ENCODE measurements at places on chromosomes 1 and 21. TPM values are rescaled to one million over a fixed set of nuclear protein-coding genes. Genes with fewer than 3 reads are reported as not detected.
A peak's percentile ranks its signal among the peaks of the same experiment; 100 is the strongest.

Gene CADM3
- 2.1 TPM for total RNA-seq

Gene ADAMTS5
- 3.9 TPM for total RNA-seq

Gene PIAS3
- 5.1 TPM for total RNA-seq

Gene NOS1AP
- 0.17 TPM for total RNA-seq

Gene MARK1
- total RNA-seq, result 2.1 TPM

Gene C1QC
- not detected for total RNA-seq

Gene DMAP1
- 23.6 TPM for total RNA-seq

Gene TGFBR3
- total RNA-seq, result 31.6 TPM

Gene COL24A1
- total RNA-seq, result 2.8 TPM

Gene TCHHL1
- total RNA-seq, result not detected

Gene OR2M3
- total RNA-seq, result not detected

Gene OR2G3
- total RNA-seq, result not detected

Gene CEP350
- 101 TPM for total RNA-seq

Gene SPRR4
- total RNA-seq, result not detected

Gene GIPC2
- 0.50 TPM for total RNA-seq

Gene ELK4
- total RNA-seq, result 11.0 TPM

Gene BTBD8
- 10.8 TPM for total RNA-seq

Gene FCRL1
- not detected for total RNA-seq

Gene TLR5
- total RNA-seq, result 0.77 TPM

- DNase-seq, result peak; percentile 52
Observed at GRCh38 chr1:96971849-96972602, 250.4 kb downstream of the PTBP2 start.

- DNase-seq, result peak; percentile 53
Observed at GRCh38 chr1:165928075-165928731, 100.8 kb downstream of the UCK2 start.

DNA sequence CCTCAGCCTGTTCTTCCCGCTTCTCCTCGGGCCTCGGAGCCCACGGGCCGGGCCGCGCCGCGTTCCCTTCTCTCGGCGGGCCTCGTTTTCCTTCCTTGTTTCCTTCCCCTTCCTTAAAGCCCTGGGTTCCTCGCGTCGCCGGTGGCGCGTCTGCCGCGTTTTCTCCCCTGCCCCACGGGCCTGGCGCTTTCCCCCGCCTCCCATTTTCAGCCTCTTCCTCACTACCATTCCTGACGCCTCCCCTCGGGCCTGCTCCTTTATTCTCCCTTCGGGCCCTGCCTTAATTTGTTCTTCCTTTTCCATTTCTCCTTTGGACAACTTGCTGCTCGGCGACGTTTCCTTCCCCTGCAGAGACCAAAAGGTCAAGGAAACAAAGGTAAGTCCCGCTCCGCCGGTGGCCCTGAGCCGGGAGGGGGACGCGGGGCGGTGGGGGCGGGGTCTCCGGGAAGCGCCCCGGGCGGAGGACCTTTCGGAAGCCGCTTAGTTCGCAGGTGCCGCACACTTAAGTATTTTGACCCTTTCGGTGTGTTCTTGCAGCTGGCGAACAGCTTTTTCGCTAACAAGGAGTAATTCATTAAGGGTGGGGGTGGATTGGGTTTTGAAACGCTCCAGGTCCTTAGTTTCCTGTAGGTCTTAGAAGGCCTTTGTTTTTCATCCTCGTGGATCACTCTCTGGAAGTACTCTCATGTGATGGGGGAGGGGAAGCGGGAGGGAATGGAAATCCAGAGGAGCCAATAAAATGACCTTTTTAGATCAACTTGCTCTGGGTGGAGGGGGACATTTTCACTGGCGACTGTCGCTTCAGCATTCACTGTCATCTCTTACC is 780 bp downstream of the YTHDF2 start:
- DNase-seq, result peak; percentile 55

- peak; percentile 18 for DNase-seq
Observed at GRCh38 chr1:179017383-179018326, 8.0 kb upstream of the FAM20B start.

DNA sequence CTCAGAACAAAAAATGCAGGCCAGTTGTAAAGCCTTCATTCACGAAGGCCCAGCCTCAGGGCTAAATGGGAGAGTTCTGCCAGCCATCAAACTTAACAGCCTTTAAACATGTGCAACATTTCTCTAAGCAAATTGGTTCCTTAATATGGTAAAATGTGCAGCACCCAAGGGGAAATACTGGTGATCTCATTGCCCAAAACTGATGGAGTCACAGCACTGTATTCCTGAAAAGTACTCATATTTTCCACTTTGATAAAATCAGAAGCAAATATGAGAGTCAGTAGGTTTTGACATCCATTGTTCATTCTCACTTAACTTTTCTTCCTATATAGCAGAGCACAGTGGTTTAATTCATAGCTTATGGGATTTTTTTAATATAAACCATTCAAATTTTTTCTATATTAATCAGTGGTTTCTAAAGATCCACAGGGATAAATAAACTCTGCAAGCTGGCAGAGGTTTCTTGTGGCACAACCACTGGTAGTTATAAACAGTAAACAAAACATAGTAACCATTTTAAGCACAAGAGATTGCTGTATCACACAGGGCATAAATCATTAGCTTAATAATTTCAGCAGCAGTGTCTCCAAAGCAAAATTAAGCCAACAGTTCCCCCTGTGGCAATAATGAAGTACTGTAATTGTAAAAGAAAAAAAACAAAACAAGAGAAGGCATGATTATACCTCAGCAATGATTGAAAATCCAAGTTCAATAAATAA is 106.9 kb upstream of the LYPLAL1 start:
- DNase-seq, result peak; percentile 84

GRCh38 chr1:211616231-211616964 is 37.4 kb upstream of the SLC30A1 start:
- peak; percentile 39 for DNase-seq

- no peak for DNase-seq
Observed at GRCh38 chr1:53376041-53376461, 48.2 kb upstream of the LRP8 start.

- no peak for DNase-seq
Observed at GRCh38 chr1:24043345-24044032, 63.4 kb upstream of the SRSF10 start.

DNA sequence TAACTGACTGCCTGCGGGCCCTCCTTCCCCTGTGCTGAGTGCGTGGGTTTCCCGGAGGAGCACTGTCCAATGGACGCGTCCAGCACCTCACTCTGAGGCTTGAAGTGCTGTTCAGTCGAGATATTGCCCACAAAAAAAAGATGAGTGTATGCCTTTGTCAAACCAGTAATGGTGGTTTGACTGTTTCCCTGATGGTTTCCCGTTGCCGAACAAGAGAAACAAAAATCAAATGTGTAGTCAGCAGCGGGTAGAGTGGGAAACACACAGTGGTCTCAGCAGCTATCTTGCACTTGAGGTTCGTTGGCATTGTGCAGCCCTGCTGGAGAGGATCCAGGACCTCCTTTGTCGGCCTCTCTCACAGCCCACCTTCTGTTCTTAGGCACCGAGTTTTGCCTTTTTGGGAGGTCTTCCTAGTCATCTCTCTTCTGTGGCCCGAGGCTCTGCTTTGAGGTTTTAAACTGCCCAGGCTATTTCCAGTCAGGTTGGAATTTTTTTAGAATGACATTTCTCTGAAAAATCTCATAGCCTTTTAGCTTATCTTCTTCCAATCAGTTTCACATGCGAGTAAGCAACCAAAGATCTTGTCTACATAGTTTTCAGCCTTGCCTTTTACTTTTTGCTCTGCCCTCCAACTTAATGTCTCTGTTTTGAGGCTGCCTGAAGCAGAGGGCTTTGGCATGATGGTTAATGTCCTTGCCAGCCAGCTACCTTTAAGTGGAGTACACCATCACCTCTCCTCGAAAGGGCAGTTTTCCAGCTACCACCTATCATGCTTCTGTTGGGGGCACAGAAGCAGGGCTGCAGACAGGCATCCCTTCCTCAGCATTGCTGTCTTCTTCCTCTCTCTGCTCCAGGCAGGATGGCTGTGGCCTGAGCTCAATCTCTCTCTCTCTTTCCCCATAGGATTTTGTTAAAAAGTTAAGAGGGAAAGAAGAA is 132.3 kb downstream of the URB2 start:
- DNase-seq, result peak; percentile 79

- DNase-seq, result no peak
Observed at GRCh38 chr1:31390071-31390470, 17.2 kb upstream of the FABP3 start.

- DNase-seq, result no peak
Observed at GRCh38 chr1:3014443-3015268, 6.6 kb upstream of the ACTRT2 start.

DNA sequence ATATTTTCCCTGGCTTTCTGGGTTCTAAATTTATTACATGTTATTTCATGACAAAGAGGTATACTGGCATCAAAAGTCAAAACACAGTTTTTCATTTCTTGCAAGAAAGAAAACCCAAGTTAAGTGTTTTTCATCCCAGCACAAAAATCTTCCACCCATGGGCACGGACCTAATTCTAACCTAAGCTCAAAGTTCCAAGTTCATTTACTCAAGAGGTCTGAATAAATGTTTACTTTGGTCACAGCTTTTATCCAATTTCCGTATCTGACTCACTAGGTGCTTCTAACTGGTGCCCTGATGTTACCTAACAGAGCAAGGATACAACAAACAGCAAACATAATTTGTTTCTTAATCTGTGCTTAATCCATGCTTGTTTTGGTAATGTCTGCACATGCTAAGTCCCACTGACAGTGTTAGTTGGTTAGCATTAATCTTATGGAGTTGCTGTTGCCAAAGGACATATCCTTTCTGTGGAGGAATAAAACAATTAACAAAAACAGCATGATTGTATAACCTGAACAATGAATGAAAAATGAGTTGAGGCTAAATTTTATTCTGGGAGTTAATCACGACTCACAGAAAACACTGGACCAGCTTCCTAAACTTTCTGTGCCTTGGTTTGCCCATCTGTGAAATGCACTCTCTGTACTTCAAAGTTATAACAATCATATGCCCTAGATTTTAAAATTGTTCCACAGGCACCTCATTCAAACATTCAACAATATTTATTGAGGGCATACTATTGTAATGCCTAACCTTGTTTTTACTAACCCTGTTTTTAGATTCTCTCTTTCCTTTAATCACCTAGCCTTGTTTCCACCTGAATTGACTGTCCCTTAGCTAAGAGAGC is 4.2 kb upstream of the CHD1L start:
- no peak for DNase-seq

- no peak for DNase-seq
Observed at GRCh38 chr1:18541046-18541795, 60.5 kb downstream of the KLHDC7A start.

- DNase-seq, result no peak
Observed at GRCh38 chr1:41708332-41708731, 210.4 kb downstream of the HIVEP3 start.

GRCh38 chr1:34532113-34532512 is 222.7 kb upstream of the GJB5 start:
- no peak for DNase-seq

GRCh38 chr1:197924516-197925123 is 7.4 kb downstream of the LHX9 start:
- DNase-seq, result peak; percentile 46

GRCh38 chr1:115239426-115239825 is 98.6 kb downstream of the NGF start:
- peak; percentile 35 for DNase-seq

GRCh38 chr21:40706806-40707655 is 139.9 kb downstream of the DSCAM start:
- peak; percentile 54 for DNase-seq

DNA sequence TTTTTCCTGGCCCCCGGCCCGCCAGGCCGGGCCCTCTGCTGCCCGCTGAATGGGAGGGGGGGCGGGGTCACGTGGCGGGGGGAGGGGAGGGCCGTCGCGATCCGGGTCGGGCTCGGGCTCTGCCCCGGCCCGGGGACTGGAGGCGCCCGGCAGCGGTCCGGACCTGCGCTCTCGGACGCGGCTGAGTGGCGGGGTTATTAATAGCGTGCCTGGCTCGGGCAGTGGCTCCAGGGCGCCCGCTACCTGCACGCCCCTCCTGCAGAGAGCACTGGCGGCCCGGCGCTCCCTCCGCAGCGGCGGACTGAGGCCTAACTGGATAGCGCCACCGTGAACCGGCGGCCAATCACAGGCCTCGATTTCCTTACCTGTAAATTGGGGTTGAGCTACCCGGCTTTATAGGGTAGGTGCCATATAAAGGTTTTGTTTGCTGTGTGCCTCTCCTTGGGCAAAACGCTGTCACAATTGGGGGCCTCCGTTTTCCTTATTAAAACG is 28.1 kb downstream of the AHDC1 start:
- DNase-seq, result peak; percentile 55

- no peak for DNase-seq
Observed at GRCh38 chr1:183847641-183848040, 42.7 kb downstream of the RGL1 start.

DNA sequence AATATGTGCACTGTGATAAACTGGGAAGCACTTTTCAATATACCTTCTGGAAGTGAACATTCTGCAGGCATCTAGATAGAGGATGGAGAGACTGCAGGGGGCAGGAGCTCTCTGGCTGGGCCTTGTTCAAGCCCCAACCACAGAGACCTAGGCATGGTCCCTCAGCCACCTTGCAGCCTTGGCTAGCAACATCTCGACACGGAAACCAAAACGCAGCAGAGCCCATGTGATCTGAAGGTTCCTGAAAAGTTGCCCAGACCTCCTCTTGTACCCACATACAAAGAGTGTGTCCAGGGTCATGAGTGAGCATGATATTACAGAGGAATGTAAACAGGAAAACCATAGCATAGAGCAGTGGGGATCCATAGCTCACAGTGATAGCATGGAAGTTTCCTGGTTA is 33.1 kb upstream of the SAMD11 start:
- DNase-seq, result peak; percentile 24

- no peak for DNase-seq
Observed at GRCh38 chr21:42756580-42757250, 103.3 kb downstream of the PDE9A start.

DNA sequence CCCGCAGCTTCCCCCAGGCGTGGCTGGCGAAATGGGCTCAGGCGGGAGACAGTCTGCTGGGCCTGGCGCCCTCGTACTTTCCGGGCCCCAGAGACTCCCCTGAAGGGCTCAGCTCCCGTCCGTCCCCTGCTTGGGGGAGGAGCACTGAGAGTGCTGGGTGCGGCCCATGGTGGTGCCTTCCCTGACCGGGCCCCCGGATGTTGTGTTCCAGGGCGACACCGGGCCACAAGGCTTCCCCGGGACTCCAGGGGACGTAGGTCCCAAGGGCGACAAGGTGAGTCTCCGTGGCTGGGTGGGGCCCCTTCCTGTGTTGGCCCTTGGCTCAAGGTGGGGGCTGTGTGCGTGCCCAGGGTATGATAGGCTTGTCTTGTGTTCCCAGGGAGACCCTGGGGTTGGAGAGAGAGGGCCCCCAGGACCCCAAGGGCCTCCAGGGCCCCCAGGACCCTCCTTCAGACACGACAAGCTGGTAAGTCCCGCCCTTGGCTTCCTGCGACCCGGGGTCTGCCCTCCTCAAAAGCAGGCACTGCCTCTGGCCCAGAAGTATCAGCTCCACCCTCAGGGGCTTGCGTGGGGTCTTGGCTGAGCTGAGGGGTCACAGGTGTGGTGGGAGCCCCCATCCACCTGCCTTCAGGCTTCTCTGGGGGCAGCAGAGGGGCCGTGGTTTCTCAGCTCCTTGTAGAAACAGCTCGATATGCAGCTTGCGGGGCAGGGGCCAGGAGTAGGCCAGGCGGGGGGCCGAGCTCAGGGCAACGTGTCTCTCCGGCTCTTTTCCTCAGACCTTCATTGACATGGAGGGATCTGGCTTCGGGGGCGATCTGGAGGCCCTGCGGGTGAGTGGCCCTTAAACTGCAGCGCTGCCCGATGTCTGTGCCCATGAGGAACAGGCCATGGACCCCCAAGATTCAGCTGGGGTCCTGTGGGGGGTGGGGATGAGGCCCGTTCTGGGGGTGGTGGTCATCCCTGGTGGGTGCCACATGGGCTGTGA is 62.3 kb downstream of the SLC19A1 start:
- DNase-seq, result no peak

- DNase-seq, result peak; percentile 22
Observed at GRCh38 chr1:174982971-174983689, 16.6 kb upstream of the CACYBP start.
